ENCODE measurements at places on chromosomes 5 and 9.

DNA sequence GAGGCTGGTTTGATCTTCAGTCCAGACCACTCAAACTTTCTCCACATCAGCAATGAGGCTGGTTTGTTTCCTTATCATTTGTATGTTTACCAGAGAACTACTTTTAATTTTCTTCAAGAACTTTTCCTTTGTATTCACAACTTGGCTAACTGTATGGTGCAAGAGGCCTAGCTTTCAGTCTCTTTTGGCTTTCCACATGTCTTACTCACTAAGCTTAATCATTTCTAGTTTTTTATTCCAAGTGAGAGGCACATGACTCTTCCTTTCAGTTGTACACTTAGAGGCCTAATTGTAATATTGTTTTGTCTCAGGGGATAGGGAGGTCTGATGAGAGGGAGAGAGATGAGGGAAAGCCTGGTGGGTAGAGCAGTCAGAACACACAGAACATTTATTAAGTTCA lies 554.0 kb upstream of the ARRDC3 start:
- DNase-seq = no peak

DNA sequence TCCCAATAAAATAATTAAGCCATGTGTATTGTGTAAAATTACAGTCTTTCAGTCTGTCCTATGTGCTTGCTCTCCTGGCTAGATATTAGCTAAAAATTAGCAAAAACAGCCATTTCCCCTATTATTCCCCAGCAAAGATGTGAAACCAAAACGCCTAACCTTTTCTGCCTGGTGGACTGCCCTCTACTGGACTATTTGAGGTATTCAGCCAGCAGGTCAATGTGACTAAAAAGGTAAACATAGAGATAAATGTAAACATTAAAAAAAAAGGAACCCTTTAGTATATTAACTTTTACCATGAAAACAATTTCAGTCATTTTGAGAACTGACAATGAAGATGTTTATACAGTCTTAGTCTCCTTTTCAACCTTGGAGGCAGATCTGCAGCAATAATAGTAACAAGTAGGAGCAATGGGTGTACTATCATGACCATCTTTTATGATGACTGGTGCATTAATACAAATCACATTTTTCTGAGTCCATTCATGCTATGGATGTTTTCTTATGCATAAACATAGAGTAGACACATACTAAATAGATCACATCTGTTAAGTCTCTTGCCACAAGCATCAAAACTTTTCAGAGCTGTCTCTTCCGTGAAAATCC lies 10.1 kb downstream of the ATG12 start:
- DNase-seq = peak; percentile 26

DNA sequence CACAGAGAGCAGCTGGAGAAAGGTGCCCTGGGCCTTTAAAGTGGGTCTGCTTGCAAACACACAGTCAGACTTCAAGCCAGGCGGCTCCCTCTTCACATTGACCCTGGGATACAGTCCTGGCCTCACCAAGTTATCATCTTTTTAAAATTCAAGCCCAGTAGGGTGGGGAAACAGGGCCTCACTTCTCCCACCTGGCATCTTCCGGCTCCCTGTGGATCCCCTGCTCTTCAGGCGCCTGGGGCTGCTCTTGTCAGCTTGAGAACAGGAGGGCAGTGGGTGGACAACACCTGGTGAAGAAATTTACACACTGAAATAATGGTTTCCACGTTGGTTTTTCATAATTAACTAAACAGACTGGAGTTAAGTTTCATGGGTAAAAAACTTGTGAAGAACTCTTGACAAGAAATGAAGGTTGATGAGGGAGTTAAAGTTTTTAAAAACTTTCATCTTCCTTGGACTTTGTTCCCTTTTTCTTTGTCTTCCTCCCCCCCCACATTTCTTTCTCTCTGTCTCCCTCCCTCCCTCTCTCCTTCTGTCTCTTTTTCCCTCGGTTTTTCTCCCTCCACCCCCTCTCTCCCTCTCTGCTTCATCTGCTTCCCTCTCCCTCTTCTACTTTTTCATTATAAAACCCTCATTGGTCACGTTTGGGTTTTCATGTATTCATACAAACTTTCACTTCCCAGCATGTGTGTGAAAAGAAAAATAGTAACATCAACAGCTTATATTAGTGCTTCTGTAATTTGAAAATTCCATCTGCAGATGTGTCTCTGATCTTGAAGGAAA lies 219.6 kb downstream of the DMRT2 start:
- no peak for DNase-seq

DNA sequence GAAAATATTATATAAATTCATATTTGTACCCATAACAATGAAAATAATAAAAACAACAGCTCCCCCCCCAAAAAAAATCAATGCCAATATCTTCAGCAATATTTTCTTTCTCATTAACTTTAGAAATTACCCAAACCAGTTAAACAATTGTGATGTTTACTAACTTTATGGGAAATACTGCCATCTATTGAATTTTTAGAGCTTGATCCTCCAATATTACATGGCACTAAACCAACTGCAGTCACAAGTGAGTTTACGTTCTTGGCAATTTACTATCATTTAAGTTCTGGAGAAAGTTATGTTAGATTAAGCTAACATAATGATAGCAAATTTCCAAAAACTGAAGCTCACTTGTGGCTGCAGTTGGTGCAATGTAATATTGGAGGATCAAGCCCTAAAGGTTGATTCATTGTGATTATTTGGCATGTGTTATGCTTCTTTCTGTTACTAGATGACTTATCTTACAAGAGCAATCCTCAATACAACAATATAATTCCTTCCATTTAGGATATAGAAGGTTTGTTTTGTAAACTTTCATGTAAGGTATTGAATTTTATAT lies 379.5 kb downstream of the CDH18 start:
- DNase-seq = no peak

- no peak for DNase-seq
These were observed 75.9 kb downstream of the AUH start for GRCh38 chr9:91285729-91286353.

- no peak for DNase-seq
These were observed 62.1 kb downstream of the BASP1 start for GRCh38 chr5:17279487-17279886.

- DNase-seq = no peak
These were observed 720.7 kb downstream of the TLE1 start for GRCh38 chr9:80968611-80969010.

- DNase-seq = no peak
These were observed 93.0 kb upstream of the DAB2 start for GRCh38 chr5:39517800-39518199.

- no peak for DNase-seq
These were observed 20.2 kb downstream of the NR2F1 start for GRCh38 chr5:93603078-93603792.

DNA sequence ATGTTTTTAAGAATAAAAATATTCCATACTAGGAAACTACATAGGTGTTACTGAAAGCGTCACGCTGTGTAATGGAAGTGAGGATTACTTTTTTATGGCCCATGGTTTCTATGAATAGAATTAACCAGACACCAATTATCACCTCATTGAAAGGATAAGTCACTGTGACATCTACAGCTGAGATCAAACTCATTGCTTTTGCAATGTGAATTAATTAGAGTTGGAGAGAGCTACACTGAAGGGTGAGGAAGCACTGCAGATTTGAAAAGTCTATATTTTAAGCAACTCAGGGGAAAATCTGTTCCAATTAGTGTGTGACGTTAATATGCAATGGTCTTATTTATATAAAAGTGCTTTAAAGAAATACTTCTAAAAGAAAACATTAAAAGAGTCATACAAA lies 1300.1 kb upstream of the DMAC1 start:
- no peak for DNase-seq

- DNase-seq = no peak
These were observed 7.4 kb downstream of the C5orf46 start for GRCh38 chr5:147898875-147899401.

DNA sequence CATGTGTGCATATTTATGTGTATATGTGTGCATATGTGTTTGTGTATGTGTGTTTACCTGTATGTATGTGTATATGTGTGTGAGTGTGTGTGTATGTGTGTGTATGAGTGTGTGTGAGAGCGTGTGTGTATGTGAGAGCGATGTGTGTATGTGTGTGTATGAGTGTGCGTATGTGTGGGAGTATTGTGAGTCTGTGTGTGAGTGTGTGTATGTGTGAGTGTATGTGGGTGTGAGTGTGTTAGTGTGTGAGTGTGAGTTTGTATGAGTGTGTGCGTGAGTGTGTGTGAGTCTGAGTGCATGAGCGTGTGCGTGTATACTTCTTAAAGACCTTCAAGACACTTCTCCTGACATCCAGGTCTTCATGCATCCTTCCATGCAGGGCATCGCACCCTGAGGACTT lies 49.6 kb downstream of the CFAP77 start:
- DNase-seq = no peak

DNA sequence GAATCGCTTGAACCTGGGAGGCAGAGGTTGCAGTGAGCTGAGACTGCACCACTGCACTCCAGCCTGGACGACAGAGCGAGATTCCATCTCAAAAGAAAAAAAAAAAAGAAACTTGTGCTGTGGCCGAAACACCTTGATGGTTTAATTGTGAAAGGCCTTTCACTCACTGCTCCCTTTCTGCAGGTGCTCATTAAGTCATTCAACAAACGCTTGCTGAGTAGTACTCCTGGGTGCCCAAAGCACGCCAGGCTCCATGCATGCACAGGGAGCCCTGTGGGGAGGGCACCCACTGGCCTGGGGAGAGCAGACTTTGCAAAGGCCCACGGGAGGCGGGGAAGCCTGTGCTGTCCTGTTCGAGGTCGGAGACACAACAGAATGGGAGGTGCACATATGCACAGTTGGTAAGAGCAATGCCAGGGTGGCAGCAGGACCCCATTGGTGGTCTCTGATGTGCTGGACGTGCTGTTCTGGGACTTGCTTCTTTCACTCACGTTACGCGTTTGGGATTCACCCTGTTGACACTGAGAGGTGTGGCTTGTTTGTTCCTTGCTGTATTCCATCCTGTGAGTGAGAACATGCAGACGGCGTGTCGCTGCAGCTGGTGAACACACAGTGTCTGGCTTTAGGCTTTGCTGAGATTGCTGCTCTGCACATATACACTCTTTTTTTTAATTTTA lies 3.0 kb upstream of the ENTPD2 start:
- DNase-seq = no peak

DNA sequence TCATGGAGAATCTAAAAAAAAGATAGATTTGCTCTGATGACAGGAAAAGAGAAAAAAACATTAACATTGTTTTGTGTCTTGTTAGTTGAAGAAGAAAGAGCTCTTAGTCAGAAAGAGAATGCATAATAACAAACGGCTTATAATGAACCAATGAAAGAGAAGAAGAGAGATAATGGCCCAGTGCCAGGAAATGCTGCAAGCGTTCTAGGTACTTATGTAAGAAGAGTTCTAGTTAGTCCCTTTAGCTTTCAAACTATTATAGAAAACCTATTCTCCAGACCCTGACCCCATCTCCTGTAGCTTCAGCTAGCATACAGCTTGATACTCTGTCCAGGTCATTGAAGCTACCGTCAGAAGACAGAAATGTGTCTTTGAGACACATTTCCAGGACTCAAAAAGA lies 70.2 kb downstream of the FBXL17 start:
- DNase-seq = no peak

DNA sequence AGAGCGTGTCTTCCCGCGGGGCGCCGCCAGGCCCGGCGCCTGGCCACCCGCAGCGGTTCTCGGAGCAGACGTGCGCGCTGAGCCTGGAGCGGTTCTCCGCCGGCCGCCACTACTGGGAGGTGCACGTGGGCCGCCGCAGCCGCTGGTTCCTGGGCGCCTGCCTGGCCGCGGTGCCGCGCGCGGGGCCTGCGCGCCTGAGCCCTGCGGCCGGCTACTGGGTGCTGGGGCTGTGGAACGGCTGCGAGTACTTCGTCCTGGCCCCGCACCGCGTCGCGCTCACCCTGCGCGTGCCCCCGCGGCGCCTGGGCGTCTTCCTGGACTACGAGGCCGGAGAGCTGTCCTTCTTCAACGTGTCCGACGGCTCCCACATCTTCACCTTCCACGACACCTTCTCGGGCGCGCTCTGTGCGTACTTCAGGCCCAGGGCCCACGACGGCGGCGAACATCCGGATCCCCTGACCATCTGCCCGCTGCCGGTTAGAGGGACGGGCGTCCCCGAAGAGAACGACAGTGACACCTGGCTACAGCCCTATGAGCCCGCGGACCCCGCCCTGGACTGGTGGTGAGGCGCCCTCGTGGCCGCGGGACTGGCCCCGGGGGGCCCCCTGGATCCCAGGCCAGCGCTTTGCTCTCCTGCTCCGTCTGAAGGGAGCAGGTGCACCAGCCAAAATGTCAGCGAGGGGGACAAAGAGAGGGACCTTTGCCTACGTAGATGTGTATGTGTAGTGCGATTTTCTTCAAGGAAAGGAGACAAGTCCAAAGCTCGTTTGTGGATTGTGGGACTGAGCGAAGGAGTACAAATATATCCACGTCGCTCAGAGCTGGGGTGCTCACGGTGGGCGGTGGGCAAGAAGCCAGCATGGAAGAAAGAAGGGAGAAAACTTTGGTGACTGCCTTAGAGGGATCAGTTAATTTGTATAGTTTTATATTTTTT lies 19.5 kb downstream of the BTNL9 start:
- DNase-seq = peak; percentile 60

DNA sequence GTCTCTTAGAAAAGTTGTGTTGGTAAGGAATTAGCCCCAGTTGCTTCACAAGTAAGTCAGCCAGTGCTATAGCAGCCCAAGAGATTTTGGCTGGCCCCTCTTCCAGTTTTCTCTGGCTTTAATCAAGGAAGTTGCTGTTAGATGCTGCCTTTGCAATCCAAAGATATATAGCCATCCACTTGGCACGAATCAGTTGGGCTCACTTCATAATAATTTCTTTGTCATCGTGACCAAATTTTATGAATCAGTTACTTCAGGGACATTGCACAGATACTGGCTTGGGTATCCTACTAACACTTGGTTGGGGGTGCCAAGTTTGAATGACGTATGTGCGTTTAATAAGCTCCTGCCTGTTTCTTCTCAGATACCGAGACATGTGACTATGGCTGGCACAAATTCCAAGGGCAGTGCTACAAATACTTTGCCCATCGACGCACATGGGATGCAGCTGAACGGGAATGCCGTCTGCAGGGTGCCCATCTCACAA lies 81.5 kb downstream of the VCAN start:
- DNase-seq = no peak

DNA sequence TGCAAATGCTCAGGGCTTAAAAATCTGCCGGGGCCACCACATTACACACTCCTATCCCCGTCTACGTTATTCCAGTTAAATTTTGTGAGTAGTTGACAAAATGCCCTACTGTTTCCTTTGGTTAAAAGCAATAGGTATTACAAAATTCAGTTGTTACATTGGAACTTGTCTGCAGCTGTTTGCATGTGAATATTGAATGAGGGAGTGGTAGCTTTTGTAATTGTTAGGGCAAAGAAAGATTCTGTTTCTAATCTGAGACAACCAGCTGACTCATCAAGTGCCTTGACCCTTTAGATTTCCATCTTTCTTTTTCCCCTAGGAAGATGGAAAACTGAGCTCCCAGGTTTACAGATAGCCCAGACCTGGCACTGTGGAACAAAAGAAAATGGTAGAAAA lies 30.2 kb downstream of the MAML1 start:
- DNase-seq = no peak

GRCh38 chr5:79975422-79975821 lies 15.6 kb downstream of the MTX3 start:
- no peak for DNase-seq
